Liver (tissue), 10 donors: ENCODE measurements at places on chromosomes 3 and 15.

DNA sequence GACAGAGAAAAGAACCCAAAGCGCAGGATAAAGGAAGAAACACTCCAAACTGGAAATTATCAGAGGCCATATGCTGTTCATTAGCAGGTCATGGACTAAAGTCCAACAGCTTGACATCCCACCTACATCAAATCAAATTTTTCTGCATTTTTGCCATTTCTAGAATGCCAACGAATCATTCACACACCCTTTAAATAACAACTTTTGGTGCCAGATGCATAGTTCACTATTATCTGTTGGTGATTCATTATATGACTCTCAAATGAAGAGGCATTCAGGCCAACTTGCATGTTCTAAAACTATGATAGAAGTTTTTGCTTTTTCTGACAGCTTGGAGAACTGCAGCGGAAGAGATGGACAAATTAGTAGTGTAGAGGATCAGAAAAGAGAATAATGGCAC lies 529.8 kb upstream of the NAALADL2 start:
- no peak for DNase-seq

DNA sequence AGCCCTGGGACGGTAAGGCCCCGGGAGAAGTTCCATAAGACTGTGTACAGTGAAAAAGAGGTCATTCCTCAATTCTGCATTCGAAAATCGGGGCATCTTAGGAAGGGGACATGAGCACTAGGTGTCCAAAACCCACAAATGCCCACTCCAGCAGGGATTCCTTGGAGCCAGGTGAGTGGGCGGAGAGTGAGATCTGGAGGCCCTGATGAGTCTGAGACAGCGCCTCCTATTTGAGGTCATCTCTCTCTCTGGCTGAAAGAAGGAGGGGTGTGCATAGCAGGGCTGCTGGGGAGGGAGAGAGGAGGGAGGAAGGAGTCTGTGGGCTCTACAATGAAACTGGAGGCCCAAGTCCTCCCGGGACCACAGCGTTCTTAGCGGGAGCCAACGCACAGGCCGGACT lies 38.1 kb upstream of the LACTB start:
- no peak for DNase-seq

DNA sequence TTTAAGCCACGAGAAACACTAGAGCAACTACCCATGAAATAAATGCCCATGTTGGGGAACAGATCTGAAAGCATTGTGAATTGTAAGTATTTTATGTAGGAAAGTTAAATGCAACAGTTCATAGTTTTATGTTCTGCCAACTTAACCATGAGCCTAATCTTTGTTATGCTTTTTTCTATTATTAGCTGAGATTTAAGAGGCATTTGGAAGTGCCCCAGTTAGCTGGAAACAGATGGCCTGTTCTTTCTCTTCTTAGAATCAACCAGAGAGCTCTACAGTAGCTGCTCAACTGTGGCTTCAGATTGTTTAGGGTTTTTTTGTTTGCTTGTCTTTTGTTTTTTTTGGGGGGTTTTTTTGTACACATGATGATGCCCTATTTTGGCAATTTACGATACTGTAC lies 284.4 kb downstream of the KCNH8 start:
- no peak for DNase-seq

DNA sequence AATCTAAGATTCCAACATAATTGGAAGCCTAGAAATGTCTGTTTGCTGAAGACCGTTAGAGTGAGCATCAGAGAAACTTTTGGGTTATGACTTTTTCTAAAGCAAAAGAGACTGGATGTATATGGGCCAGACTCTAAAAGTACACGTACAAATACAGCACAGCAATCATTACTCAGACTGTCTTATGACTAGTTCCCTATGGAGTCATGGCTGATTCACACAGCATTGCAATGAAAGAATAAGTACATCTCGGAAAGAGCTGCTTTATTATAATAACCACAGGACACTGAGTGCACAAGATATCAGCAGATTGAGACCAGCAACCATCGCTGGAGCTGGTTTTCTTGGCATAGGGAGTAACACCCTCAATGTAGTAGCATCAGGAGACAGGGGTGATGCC lies 618.6 kb downstream of the NLGN1 start:
- DNase-seq = no peak

DNA sequence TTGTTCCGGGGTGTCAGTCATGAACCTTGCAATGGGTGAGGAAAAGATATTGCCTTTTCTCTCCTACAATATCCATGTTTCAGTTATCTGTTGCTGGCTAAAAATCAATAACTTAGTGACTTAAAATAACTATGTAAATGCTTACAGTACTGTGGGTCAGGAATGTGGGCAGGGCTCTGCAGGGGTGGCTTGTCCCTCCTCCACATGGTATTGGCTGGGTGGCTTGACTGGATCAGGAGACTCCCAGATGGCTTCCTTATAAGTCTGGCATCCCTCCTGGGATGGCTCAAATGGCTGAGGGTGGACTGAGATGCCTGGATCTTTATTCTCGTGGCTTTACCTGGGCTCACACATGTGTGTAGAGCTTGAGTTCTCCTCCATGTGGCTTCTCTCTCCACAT lies 47.5 kb downstream of the GTPBP8 start:
- DNase-seq = no peak

GRCh38 chr3:30189900-30190299 lies 416.5 kb upstream of the TGFBR2 start:
- DNase-seq = no peak

DNA sequence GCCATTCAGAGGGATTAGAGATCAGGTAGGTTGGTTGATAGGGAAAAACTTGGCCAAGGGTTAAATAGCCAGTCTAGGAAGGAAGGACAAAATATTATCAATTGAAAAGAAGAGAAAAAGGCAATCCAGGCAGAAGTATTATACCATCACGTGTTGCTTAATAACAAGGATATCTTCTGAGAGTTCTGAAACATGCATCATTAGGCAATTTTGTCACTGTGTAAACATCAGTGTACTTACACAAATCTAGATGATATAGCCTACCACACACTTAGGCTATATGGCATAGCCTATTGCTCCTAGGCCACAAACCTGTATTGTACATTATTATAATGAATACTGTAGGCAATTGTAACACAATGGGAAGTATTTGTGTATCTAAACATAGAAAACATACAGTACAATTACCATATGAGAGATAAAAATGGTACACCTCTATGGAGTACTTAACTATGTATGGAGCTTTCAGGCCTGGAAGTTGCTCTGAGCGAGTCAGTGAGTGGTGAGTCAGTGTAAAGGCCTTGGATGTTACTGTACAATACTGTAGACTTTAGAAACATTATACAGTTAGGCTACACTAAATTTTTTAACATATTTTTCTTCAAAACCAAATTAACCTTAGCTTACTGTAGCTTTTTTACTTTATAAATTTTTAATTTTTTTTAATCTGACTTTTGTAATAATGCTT lies 2.7 kb downstream of the TEX55 start:
- no peak for DNase-seq

- no peak for DNase-seq
Observed at GRCh38 chr3:112384769-112385168, 51.8 kb downstream of the CD200 start.

GRCh38 chr3:140433431-140433830 lies 244.4 kb upstream of the TRIM42 start:
- no peak for DNase-seq

DNA sequence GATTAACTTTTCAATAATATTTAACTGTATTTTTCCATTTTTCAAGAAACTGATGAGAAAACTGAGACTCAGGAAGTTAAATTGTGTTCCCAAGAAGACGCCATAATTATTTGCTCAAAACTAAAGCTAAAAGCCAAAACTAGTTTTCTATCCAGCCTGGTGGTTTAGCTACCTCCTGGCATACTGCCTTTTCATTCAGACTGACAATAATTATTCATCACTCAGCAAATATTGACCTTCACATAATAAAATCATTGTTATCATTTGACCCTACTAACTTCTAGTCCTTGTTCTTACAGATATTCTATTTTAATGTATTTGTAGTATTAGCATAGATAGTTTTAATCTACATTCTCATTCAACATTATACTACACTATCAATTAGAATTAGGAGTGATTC lies 210.6 kb upstream of the GADL1 start:
- DNase-seq = no peak

DNA sequence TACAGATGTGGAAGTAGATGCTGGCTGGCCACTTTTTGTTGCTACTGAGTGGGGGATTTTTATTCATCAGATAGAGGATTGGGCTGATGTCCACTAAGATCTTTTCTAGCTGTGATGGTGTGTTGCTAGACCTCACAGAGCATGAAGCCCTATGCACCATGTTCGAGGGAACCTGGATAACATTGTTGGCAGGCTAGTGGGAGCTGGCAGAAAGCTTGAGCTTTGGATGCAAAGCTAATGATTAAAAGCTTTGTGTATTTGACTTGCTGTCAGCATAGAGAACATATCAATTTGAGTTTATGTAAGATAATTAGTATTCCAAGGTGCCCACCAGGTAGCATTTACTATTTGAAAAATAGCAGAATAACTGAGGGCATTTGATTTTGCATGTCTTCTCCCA lies 59.1 kb downstream of the ST6GAL1 start:
- DNase-seq = no peak

DNA sequence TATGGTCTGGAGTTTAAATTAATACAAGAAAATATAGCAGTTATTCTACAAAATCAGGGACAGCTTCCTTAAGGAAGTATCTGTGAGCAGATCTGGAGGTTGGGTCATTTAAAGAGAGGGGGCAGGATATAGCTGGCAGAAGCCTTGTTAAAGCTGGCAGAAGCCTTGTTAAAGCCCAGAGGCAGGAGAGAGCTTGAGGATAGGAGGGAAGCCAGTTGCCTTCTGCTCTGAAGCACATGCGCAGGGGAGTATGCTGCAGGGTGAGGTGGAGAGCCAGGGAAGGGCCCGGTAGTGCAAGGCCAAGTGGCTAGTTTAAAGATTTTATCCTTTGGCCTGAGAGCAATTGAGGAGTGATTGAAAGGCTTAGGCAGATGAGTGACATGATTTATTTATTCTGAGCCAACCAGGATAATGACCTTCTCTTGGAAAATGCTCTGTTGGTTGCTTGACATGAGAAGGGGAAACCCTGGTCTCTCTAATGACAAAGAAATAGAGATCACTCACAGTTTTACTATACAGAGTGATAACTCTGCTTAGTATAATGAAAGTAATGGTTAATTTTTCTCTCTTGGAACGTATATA lies 3.9 kb downstream of the EAF1 start:
- DNase-seq = no peak

DNA sequence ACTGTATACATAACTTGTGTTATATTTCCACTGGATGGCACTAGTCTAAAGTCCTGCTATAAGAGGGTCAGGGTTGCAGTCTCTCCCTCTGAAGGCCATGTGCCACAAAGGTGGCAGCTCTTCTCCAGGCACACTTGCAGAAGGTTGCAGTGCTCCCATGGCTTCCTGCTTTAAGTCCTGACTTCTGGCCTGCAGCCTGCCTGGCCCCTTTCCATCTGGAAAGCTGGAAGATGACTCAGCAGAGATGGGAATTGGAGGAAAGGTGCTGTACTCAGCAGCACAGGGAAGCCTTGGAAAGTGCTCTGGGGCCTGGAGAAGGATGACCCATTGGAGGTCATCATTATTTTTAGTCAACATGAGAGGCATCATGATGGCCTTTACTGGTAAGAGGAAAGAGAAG lies 40.9 kb upstream of the MRPL3 start:
- DNase-seq = no peak

- DNase-seq = no peak
Observed at GRCh38 chr3:177673112-177673914, 476.0 kb upstream of the TBL1XR1 start.

DNA sequence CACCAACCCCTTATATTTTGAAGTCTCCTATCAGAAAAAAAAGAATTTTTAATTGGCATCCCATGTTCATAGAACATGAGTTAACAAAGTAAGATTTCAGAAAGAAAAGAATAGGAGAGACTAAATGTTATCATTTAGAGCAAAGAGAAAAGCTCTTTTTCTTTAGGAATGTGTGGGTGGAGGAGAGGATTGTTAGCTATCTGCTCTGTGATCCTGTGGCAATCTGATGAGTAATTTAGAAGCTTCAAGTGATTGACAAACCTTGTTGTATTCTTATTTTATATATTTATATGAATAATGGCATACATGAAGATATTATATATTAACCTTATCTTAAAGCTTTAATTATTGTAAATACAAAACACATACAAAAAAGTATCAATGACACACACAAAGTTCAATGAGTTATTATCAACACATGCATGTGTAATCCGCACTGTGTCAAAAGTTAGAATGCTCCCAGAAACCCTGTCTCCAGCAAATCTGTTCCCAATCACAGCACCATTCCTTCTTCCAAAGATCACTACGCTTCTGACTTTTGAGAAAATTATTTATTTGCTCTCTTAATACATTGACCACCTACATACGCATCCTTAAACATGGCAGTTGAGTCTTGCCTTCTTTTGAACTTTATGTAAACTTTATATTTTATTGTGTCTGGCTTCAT lies 907.4 kb downstream of the MCTP2 start:
- DNase-seq = no peak

- DNase-seq = no peak
Observed at GRCh38 chr3:193842029-193842798, 249.2 kb downstream of the OPA1 start.

- DNase-seq = no peak
Observed at GRCh38 chr3:178120367-178120766, 415.9 kb upstream of the KCNMB2 start.

- no peak for DNase-seq
Observed at GRCh38 chr15:36407647-36408046, 171.8 kb upstream of the CDIN1 start.

DNA sequence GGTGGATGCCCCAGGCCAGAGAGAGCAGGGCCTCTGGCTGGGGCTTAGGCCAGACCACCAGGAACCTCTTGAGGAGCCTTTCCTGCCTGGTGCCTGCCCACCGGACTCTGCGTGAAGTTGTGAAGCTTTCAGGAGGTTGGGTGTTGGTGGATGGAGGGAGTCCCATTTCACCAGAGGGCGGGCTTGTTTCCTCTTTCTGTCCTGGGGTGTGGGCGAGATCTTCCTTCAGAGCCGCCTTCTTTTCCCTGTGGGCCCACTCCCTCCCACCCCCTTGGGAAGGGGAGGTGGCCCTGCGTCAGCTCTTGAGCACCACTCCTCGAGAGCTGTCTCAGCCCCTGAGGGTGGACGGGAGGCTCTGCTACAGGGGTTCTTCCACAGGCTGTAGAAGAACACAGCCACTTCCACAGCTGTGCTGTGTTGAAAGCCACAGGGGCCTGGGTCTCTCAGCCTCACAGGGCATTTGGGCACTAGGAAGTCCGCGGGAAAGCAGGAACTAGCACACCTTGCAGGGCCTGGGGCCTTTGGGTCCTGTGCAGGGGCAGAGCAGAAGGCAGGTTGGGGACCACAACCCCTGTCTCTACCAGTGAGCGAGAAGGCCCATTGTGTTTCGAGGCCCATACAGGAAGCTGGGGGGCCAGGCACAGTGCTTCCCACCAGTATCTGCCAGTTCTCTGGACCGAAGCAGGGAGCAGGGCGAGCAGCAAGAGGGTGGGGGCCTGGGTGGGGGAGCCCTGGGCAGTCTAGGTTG lies 2.1 kb downstream of the AMIGO3 start:
- no peak for DNase-seq

DNA sequence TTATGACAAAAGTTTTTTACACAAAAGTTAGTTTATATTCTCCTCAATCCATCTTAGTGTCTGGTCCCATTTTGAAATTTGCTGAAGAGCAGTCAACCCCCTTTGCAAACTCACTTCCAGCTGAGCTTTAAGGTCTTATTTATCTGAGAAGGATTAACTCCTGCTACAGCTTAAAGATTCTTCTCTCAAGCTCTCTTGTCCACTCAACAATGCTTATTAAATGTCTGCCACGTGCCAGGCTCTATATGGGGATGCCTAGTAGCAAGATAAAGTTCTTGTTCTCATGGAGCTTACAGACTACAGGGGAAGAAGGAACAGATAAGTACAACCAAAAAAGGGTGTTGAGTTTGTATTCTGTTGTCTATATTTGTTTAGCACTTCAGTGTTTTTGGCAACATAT lies 18.7 kb downstream of the TMPRSS7 start:
- DNase-seq = no peak
